Activated T-helper 2 cell treated with anti-CD3 and anti-CD28 coated beads, Interferon-gamma antibody, Interleukin-2, Interleukin-4, amounts not matched to agents 10 μg/mL and 5 μg/mL and 100 μg/mL, durations not matched to agents 14 hours and 24 hours and 36 hours (primary cell): ENCODE measurements at places on chromosomes 11 and 22. TPM values are rescaled to one million over a fixed set of nuclear protein-coding genes. Genes with fewer than 3 reads are reported as not detected.

DNA sequence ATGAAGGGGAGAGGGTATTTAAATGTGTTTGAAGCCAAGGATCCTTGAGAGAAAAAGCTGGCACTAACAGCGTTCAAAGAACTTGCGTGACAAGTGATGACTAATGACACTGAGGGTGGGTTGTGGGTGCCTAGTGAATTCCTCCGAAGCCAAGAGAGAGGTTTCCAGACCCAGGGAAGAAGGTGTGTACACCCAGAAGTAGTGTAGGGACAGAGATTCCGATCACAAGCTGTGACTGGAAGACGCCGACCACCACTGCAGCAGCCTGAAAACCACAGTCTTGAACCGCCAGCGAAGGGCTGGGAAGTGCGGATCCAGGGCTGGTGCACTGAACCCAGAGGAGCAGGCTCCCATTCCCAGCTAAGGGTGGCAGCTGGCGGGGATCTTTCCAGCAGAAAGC lies 9.5 kb downstream of the PPARA start:
- no peaks in the 10 kb centered on the region for H3K4me1 ChIP-seq
- peaks cover 7% of the 10 kb centered on the region for H3K36me3 ChIP-seq
- H3K4me3 ChIP-seq, result no peak overlapping the region

DNA sequence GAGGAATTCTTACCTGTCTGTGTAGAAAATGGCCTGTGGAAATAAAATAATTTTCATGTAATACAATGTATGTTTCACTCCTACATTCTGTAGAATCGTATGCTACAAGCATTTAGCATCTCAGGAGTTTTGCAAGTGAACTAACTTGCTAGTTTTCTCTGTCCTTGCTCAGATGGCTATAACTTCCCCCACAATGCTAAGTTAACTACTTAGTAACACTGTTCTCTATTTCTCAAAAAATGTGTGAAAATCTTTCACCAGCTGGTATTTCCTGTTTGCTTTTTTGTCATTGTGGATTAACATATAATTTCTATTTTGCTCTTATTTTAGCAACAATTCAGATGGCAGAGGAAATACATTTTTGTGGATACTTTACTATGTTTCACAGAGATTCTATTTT lies 4.4 kb downstream of the OR4S2 start:
- H3K27me3 ChIP-seq, result no peaks in the 10 kb centered on the region
- no peak for DNase-seq
- no peak overlapping the region for H3K4me3 ChIP-seq
- no peaks in the 10 kb centered on the region for H3K36me3 ChIP-seq
- H3K4me1 ChIP-seq, result no peaks in the 10 kb centered on the region

- DNase-seq, result no peak
- H3K27ac ChIP-seq, result no peak overlapping the region
- H3K4me3 ChIP-seq, result no peak overlapping the region
- peaks cover 13% of the 10 kb centered on the region for H3K27me3 ChIP-seq
Measured at GRCh38 chr11:2128511-2129307, 10.5 kb downstream of the IGF2 start.

RFPL1 gene
- not detected in 2 replicates for total RNA-seq

- peak overlapping the region; percentile 8 for H3K4me3 ChIP-seq
- H3K27me3 ChIP-seq, result no peaks in the 10 kb centered on the region
- peaks cover 19% of the 10 kb centered on the region for H3K4me1 ChIP-seq
- no peak for DNase-seq
- peak overlapping the region; percentile 22 for H3K27ac ChIP-seq
- peaks cover 27% of the 10 kb centered on the region for H3K36me3 ChIP-seq
Measured at GRCh38 chr22:37059876-37060449, 8.4 kb downstream of the KCTD17 start.

- no peaks in the 10 kb centered on the region for H3K4me1 ChIP-seq
- H3K27ac ChIP-seq, result no peak overlapping the region
- no peaks in the 10 kb centered on the region for H3K36me3 ChIP-seq
- H3K4me3 ChIP-seq, result no peak overlapping the region
Measured at GRCh38 chr11:131704682-131705081, 334.3 kb downstream of the NTM start.

GRCh38 chr11:95699631-95700470 lies 89.7 kb downstream of the FAM76B start:
- H3K27me3 ChIP-seq, result no peaks in the 10 kb centered on the region
- peaks cover 54% of the 10 kb centered on the region for H3K4me1 ChIP-seq
- H3K36me3 ChIP-seq, result peaks cover 23% of the 10 kb centered on the region
- H3K27ac ChIP-seq, result peak overlapping the region; percentile 93
- no peak for DNase-seq

- H3K27me3 ChIP-seq, result no peaks in the 10 kb centered on the region
- H3K4me3 ChIP-seq, result no peak overlapping the region
Measured at GRCh38 chr11:2207773-2208621, 36.4 kb upstream of the TH start.

DNA sequence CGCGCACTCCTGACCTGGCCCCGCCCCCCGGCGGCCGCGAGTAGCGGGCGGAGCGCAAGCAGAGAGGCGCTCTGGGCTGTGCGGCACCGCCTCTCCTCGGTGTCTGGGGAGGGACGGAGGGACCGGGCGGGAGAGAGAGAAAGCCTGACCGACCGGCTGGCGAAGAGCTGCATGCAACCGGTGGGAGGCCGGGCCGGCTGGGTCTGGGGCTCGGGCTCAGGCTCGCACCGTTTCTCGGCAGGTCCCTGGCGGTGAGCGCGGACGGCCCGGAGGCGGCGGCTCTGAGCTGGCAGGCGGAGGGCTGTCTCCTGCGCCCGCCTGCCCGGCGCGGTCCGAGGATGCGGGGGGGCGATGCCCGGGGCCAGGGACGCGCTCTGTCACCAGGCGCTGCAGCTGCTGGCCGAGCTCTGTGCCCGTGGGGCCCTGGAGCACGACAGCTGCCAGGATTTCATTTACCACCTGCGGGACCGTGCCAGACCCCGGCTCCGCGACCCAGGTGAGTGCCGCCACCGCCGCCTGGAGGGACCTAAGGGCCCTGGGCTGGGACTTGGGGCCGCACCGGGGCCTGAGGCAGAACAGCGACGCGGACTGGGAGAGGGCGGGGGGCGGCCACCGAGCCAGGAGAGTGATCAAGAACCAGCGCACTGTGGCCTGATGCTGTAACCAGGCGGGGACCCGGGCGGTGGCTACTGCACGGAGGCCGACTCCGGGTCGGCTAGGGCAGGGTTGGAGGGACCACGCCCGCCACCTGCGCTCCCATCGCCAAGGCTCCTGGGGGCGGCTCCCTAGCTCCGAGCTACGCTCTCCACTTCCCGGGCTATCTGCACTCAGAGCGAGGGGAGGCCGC lies at the start of gene SYT9:
SYT9 (plus strand) TSS at position 69 of the 847 bp plus-strand sequence; CDS start at position 352, 283 bp downstream.
- H3K4me1 ChIP-seq, result peaks cover 2% of the 10 kb centered on the region
- no peak within 1 kb of the TSS for H3K27ac ChIP-seq
- peak within 1 kb of the TSS; percentile 50 for H3K4me3 ChIP-seq
- DNase-seq, result peak; percentile 15
- H3K27me3 ChIP-seq, result peaks cover 50% of the 10 kb centered on the region

DNA sequence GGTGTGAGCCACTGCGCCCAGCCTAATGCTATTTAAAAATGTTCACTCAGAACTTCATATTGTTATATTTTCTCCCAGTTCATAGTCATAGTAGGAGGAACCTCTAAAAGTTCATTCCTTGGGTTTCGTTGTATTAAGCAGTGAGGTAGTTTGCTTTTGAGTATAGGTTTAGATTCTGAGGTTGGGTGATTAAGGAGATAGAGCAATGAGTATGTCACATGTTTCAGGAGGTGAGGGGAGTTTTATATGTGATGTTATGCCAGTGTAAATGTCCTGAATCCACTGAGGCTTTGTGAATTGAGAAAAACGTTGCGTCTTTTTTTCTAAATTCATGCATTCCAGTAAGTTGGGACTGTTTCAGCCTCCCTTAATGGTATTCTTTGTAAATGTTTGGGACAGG lies 4.2 kb downstream of the UBE2L3 start:
- peaks cover 35% of the 10 kb centered on the region for H3K36me3 ChIP-seq
- peak overlapping the region; percentile 66 for H3K4me3 ChIP-seq
- H3K27ac ChIP-seq, result peak overlapping the region; percentile 92
- no peaks in the 10 kb centered on the region for H3K27me3 ChIP-seq
- DNase-seq, result no peak

DNA sequence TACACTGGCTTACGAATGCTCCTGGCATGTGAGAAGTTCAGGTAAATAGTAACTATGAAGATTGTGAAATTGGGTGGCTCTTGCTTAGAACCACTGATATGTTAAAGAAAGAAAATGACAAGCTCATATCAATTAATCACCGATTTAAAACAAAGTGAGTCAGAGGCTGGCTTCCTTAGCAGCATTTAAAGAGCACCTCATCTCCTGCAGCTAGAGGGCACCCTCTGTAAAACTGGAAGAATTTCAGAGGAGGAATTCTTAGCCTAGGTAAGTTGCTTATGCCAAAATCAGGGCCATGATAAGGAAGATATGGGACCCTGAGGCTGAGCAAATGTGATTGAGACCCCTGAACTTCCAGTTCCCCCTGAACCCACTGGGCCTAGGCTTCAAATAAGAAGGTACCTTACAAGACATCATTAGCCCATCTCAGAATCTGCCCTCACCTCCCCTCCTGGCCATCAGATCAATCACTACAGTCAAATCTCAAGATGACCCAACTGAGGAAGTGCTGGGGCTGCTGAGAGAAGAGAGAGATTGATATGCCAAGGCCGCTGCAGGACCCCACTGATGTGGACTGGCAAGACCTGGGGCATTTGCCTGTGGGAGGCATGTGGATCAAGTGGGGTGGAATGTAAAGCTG lies 8.6 kb upstream of the CD3E start:
- no peak overlapping the region for H3K27ac ChIP-seq
- H3K4me3 ChIP-seq, result no peak overlapping the region
- no peak for DNase-seq
- H3K27me3 ChIP-seq, result no peaks in the 10 kb centered on the region
- H3K36me3 ChIP-seq, result no peaks in the 10 kb centered on the region

TRIM51 gene
- not detected in 2 replicates for total RNA-seq

SCUBE1 gene
- total RNA-seq, result not detected in 2 replicates

- H3K27me3 ChIP-seq, result no peaks in the 10 kb centered on the region
- H3K36me3 ChIP-seq, result peaks cover 78% of the 10 kb centered on the region
- peak overlapping the region; percentile 74 for H3K27ac ChIP-seq
Measured at GRCh38 chr22:23820748-23821211, 18.0 kb downstream of the DERL3 start.

C11orf87 gene
- not detected in 2 replicates for total RNA-seq

DNA sequence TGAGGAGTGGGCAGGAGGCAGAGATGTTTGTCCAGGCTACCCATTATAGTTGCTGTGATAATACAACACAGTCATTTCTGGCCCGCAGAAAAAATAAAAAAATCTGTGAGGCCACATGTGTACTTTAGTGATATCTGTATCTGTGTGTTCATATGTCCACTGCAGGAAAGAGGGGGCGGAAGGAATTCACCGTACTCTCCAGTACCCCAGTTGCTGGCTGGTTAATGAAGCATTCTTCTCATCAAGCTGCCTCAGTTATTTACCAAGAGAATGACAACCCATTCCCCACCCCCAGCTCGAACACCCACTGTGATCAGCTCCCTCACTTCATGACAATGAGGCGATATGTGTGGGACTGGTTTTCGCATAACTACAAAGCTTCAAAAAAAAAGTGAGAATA lies 309.3 kb downstream of the SOX6 start:
- H3K27me3 ChIP-seq, result no peaks in the 10 kb centered on the region
- H3K36me3 ChIP-seq, result no peaks in the 10 kb centered on the region
- no peak overlapping the region for H3K4me3 ChIP-seq
- H3K4me1 ChIP-seq, result no peaks in the 10 kb centered on the region

DNA sequence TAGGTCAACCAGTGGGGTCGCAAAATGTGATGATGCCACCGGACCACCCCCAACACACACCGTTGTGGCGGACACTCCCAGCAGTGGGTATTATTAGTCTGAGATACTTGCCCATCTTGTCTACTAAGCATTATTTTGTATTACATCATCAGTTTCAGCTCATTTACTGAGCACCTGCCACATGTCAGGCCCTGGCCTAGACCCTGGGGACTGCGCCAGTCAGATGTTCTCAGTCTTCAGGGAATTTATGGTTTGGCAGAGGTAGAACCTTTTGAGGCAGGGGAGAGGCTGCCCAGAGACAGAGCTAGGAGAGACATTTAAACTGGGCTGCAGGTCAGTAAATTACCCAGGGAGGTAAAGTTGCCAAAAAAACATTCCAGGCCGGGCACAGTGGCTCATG lies 43.1 kb upstream of the GCAT start:
- H3K4me3 ChIP-seq, result no peak overlapping the region
- H3K27ac ChIP-seq, result no peak overlapping the region
- H3K4me1 ChIP-seq, result peaks cover 4% of the 10 kb centered on the region
- no peaks in the 10 kb centered on the region for H3K27me3 ChIP-seq
- H3K36me3 ChIP-seq, result peaks cover 22% of the 10 kb centered on the region
- DNase-seq, result no peak

- no peak overlapping the region for H3K27ac ChIP-seq
- H3K36me3 ChIP-seq, result no peaks in the 10 kb centered on the region
- no peak for DNase-seq
- no peaks in the 10 kb centered on the region for H3K4me1 ChIP-seq
Measured at GRCh38 chr11:115623021-115623451, 118.8 kb upstream of the CADM1 start.

DNA sequence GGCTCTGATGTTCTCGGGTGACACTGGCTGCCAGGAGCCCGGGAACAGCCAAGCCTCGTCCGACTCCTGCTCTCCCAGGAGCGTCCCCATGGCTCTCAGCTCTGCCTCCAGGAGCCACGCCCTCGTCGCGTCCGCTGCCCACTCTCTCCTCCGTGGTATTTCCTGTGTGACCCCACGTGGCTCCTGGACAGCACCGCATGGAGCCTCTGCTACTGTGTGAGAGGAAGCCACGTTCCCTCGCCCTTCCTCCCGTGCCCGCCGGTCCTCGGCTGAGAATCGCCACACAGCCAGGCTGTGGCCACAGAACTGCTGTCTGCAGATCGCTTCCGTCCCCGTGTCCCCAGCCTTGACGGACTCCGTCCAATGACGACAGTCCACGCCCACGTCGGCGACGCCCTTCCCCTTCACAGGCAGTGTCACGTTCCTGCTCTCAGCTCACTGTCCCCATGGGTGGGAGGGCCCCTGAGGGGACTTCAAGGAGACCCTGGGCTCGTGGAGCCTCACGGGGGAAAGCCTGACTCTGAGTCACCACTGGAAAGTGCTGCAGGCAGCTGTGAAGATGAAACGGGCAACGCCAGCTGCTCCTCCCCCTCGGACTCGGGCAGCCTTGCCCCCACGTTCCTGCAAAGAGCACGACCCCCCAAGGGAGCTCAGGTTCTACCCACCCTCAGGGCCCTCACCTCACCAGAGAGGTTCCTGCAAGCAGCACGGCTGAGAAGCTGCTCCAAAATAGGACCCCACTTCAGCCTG lies 458.5 kb downstream of the BRD1 start:
- DNase-seq, result no peak
- no peaks in the 10 kb centered on the region for H3K27me3 ChIP-seq
- no peak overlapping the region for H3K27ac ChIP-seq
- no peak overlapping the region for H3K4me3 ChIP-seq
- H3K36me3 ChIP-seq, result no peaks in the 10 kb centered on the region
- H3K4me1 ChIP-seq, result no peaks in the 10 kb centered on the region

FOLR2 gene
- total RNA-seq, result not detected in 2 replicates

DNA sequence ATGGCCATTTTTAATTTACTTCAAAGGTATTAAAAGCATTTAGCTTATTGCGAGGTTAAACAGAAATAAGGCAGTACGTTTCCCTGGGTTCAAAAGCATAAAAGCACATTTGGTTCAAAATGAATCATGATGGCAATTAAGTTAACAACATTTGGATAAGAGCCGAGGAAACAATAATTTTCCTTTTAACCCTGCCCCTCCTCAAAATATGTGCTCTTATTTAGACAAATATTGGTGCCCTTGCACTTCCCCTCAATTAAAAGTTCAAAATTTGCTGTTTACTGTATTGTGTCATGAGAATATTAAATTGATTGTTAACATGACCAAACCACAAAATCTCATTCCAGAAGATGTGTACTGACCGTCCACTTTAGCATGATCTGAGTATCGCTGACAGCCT lies 48.7 kb downstream of the VSIG10L2 start:
- no peak overlapping the region for H3K27ac ChIP-seq
- no peak for DNase-seq
- peaks cover 2% of the 10 kb centered on the region for H3K36me3 ChIP-seq
- peaks cover 1% of the 10 kb centered on the region for H3K27me3 ChIP-seq
- H3K4me1 ChIP-seq, result peaks cover 19% of the 10 kb centered on the region
